D341Med (cell line): ENCODE measurements at places on chromosomes 3 and 15.

GRCh38 chr15:91223863-91224262 is 123.8 kb downstream of the SV2B start:
- no peak for DNase-seq

DNA sequence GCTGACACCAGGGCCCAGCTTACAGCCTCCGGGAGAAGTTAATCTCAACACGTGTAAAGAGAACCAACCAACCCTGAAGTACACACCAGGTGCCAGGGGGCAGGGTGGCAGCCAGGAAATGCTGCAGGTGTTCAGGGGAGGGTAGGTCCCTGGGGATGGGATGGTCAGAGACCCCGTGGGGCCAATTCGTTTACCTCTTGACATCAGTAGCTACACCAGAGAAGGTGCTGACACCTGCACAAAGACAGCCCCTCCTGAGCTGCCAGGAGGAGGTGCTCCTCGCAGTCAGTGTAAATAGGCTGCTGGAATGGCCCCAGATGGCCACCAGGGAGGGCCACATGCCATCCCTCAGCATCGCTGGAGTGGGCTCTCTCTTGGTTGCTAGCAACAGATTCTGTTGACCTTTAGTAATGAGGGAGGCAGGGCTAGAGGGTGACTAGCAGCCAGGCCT is 52.8 kb downstream of the CORO2B start:
- DNase-seq: no peak

DNA sequence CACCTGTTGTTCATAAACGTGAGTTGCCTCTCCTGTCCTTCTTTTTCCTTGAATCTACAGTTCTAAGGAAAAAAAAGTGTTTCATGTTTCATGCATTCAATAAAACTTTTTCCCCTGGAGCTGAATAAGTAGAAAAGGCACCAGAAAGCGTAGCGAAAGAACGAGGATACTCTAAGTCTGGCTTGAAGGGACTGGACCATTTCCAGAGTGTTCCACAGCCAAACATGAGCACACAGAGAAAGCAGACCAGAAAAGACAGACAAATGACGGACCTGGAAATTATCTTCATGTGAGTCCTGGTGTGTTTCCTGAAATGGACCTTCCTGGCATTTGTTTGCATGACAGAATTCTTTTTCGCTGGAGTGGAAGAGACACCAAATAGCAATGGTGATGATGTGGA is 204.7 kb downstream of the SV2B start:
- DNase-seq: no peak

- DNase-seq: no peak
These were observed 116.0 kb downstream of the FOXB1 start for GRCh38 chr15:60120100-60120499.

GRCh38 chr3:128667641-128668040 is 17.0 kb upstream of the RPN1 start:
- DNase-seq: no peak

DNA sequence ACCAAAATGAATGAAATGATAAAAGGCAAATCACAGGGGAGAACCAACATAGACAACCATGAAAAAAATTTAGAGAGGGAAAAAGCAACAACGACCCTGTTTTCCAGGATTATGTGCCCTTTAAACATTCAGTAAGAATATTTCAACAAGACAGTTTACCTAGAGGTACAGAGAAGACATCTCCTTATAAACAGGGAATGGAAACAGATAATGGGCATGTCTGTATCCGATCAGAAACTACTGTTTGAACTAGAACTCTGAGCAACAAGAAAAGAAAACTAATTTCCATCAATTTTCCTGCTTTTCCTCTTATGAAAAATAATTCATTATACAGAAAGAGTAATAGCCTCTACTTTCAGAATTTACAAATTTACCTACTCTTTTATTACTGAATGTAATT is 39.3 kb downstream of the DLG1 start:
- DNase-seq: no peak

DNA sequence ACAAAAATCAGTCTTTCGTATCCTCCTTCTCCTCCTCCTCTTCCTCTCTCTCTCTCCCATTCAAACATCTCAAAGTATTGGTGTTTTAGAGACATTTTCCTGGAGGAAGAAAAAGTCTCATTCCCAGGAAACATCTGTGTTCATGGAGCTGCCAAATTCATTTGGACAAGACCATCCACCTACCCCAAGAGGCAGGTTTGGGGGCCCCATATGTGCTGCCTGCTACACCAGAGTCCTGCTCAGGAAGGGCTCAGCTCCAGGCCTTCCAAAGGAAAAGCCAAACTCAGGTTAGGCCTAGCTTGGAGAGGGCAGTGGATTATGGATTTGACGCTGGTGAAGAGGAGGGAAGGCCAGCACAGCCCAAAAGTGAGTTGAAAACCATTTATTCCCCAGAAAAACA is 131.2 kb downstream of the SRGAP3 start:
- no peak for DNase-seq

GRCh38 chr3:7437231-7437630 is 576.3 kb downstream of the GRM7 start:
- no peak for DNase-seq

DNA sequence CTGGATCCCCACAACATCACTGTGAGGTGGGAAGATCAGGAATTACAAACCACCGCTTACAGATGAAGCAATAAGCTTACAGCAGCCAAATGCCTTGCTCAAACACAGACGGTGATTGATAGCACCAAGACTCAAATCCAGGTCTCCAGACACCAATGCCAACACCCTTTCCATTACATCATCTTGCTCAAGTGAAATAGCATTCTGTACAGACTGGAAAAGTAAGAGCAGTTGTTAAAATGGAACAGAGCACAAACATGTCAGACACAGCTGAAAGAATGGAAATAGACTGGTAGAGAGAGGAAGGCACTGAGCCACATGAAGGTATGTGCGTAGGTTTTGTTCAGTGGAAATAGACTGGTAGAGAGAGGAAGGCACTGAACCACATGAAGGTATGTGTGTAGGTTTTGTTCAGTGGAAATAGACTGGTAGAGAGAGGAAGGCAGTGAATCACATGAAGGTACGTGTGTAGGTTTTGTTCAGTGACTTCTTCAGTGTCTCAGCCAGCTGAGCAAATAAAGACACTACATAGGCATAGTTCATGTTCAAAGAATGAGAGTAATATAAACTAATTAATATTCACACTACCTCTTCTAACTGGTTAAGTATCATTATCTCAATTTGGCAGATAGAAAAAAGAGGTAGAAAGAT is 15.6 kb downstream of the CLDN1 start:
- DNase-seq: no peak

- peak; percentile 97 for DNase-seq
These were observed at the start of gene SENP2 for GRCh38 chr3:185585859-185586685. TSS of gene SENP2 (plus strand) at chr3:185586295. CDS start at chr3:185586414, 119 bp downstream.

GRCh38 chr3:64290864-64291263 is 65.6 kb upstream of the PRICKLE2 start:
- no peak for DNase-seq

GRCh38 chr3:39977058-39977794 is 167.8 kb downstream of the MYRIP start:
- DNase-seq: no peak

GRCh38 chr3:44899683-44900367 is 25.4 kb downstream of the TGM4 start:
- no peak for DNase-seq

GRCh38 chr3:13124631-13125030 is 51.4 kb upstream of the IQSEC1 start:
- no peak for DNase-seq

DNA sequence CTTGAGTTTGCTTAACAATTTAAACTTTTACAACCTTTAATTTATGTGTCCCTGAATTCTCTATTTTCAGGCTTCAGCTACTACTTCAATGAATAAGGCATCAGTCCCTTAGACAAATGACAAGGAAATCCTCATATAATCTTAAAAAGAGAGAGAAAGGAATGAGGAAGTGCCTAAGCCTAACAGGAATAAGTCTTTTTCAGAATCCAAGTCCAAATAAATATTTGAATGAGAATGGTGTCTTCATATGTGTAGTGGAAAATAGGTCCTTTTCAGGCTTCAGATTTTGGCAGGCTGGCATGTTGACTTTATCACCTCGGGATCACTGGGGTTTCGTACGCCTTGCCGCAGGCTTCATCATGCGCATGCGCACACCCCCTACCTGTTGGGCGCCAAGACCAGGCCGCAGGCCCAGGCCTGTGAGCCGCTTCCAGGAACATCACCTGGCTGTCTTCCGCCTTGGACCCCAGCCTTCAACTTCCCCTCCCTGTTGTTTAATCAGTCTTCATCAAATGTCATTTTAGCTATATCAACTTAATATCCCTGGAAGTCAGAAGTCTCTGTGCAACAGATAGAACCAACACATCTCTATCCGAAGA is 334.5 kb downstream of the SOX2 start:
- DNase-seq: no peak

GRCh38 chr3:14688525-14688924 is 13.6 kb downstream of the C3orf20 start:
- no peak for DNase-seq

- no peak for DNase-seq
These were observed 138.4 kb downstream of the LEKR1 start for GRCh38 chr3:156964577-156964976.

- no peak for DNase-seq
These were observed 8.4 kb upstream of the FSTL1 start for GRCh38 chr3:120459196-120459595.

DNA sequence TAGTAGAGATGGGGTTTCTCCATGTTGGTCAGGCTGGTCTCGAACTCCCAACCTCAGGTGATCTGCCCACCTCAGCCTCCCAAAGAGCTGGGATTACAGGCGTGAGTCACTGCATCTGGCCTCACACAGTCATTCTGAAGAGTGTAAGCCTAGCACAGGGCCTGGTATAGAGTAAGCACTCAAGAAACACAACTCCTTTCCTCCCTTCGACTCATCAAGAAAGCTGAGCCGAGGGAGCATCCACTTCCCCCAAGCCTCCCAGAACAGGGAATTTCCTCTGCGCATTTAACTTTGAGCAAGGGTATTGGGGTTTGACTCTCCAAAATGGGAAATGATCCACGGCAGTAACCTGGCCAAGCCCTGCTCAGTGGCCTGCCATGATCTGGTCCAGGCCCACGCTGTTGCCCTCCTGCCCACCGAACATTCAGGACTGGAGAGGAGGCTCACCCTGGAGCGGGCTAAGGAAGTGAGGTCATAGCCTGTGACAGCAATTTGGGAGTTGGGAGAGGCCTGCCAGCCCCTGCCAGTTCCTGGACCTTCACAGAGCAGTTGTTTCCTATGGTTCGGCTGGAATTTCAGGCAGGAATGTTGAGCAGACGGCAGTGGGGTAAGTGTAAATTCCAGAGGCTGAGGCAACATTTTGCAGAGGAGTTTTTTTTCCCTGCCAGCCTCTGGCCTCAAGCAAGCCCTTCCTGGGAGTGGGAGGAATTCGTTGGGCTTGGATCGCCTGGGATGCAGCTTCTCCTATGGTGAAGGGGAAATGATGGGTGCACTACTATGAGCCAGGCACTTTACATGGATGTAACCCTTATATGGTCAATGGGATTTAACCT is 21.2 kb upstream of the SMAD3 start:
- no peak for DNase-seq

GRCh38 chr3:126607214-126607908 is 47.6 kb downstream of the TXNRD3 start:
- no peak for DNase-seq

DNA sequence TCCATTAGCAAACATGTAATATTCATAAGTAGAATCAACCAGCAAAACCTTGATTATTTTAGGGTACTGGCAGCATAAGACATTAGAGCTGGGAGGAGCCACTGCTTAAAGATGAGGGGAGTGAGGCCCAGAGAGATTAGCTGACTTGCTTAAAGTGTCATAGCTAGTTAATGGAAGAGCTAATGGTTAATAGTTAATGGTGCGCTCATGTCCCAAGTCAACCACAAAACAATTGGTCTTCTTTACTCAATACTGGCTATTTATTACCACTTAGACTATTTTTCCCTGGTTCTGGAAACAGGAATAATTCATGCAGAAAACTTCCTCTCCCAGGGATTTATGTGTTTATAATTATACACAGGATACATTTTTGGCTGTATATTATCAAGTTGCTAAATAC is 33.1 kb downstream of the EIF4E3 start:
- no peak for DNase-seq

GRCh38 chr3:77288348-77288747 is 248.4 kb downstream of the ROBO2 start:
- DNase-seq: no peak

DNA sequence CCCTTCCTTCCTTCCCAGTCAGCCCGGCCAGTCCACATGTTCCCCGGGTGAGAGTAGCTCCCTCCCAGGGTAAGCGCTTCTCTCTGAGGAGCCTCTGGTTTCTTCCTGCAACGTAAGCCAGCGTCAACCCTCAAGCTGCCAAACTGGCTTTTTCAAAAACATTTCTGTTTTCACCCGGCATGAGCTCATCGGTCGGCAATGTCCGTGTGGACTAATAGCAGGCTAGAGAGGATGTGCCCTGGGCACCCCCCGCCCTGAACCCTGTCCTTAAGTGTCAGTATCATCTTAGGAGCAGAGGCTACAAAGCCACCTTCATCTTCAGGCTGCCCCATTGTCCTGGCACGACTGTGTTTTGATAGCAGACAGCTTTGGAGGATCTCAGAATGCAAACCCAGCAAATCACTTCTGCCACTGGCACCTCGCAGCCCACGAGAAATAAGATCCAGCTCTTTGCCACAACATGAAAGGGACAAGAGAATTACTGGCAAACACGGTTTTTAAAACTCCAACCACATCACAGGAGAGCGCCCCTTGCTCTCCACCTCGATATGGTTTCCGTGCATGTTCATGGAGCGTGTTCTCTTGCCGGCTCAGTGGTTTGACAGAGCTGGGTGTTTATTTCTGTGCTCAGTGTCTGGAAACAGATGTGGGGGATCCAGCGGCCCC is 9.9 kb downstream of the ALDH1A3 start:
- no peak for DNase-seq

- no peak for DNase-seq
These were observed 14.2 kb upstream of the MB21D2 start for GRCh38 chr3:192931825-192932224.

DNA sequence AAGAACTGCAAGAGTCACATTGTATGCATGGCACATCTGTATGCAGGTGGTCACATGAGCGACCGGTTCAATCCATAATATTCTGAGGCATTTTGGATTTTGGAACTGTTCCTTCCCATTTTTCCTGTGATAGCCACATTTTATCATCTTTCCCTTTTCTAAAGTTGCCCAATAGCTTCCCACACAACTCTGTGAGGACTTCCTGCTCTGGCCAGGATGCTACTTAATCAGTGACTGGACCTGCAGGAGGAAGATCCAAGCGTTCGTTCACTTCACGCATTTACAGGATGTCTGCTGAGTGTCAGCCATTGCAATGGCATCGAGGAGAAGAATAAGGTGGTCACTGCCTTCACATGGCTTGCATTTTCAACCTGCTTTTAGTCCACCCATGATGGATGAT is 9.8 kb downstream of the KLHL6 start:
- no peak for DNase-seq

GRCh38 chr3:172142864-172143451 is 103.6 kb downstream of the FNDC3B start:
- no peak for DNase-seq

GRCh38 chr15:89384176-89384604 is 49.6 kb upstream of the POLG start:
- DNase-seq: no peak

GRCh38 chr3:45794177-45794560 is 2.2 kb downstream of the SLC6A20 start:
- DNase-seq: peak; percentile 18

GRCh38 chr3:138332472-138333073 is 2.9 kb upstream of the NME9 start:
- DNase-seq: no peak
